ENCODE measurements at places on chromosomes 1 and 21.

DNA sequence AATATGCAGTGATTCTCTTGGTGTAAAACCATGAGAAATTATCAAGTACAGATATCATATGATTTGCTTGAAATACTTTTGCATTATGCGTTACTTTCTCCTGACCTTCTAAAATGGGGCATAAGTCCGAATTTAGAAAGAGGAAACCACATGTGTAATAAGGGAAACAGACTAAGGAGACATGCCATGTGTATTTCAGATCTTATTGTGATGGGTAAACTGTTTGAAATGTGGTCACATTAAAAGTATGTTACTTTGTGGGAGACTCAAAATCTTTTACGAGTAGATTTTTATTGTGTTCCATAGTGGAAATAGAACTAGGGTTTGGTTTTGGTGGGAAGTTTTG lies 173.0 kb downstream of the NFIA start:
- DNase-seq: no peak

- DNase-seq: no peak
Observed at GRCh38 chr21:33189824-33190223, 39.9 kb upstream of the IFNAR2 start.

DNA sequence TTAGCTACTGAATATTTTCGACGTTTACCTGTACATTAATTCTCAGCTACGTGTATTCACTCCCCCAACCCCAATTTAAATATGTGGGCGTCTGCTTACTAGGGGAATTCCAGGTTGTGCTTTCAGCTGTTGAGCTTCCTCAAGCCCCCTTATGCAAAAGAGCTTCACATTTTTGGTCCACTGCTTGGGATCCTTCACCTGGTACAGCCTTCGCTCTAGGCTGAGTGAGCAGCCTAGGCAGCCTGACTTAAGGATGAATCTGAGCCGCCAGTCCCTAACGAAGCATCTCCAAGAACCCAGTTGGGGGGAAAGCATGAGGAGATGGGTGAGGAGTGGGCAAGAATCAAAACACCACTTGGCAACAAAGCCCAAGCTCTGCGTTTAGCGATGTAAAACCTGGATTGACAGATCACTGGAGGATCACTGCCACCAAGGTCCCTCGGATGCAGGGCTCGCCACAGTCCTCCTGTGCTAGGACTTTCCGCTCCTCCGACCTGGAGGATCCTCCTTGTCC lies 674 bp downstream of the BCL10 start:
- DNase-seq: no peak

DNA sequence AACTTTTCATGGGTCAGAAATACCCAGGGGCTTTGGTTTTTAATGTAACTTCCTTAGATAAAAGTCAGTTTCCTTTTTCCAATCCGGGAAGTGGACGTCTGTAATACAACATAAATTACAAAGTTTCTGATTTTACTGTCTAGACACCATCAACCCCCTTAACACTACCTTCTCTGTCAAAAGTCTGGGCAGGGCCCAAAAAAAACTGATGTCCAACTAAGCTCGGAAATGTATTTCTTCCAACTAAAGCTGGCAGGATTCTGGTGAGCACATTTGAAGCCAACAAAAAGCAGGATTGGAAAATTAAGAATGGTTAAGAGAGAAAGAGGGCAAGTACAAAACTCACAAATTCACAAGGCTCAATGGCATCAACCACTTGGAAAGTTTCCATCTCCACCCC lies 24.3 kb downstream of the DDAH1 start:
- no peak for DNase-seq

DNA sequence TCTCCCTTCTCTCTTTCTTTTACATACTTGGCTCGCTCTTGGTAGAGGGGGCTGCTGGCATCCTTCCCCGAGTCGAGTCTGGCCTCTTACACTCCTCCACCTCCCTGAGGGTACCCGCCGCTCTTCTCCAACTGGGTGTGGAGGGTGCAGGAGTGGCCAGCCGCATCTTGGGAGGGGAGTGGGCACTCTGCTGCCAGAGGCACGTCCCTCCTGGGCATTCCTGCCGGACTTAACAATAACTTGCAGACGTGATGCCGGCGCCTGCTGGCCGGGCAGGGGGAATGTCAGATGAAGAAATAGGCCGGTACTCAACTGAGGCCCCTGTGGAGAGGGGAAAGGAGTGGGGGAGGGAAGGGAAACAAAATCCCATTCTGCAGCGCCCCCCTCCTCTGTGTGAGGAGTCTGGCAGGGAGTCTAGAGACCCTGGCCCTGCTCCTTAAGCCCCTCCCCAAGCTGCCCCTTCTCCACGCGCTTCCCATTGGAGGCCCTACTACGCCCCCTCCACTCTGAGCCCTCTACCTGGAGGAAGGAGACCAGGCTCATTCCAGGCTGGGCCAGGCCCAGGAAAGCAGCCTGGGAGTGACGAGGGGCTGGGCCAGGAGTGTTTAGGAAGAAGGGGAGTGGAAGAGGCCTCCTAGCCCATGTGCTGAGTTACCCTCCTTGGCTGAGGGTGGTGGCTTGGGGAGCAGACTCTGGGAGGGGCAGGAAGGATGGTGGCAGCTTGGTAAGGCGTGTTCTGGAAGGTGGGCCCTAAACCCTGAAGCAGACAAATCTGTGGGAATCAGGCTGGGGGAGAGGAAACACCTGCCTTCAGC lies 1.8 kb downstream of the ATP2B4 start:
- no peak for DNase-seq

DNA sequence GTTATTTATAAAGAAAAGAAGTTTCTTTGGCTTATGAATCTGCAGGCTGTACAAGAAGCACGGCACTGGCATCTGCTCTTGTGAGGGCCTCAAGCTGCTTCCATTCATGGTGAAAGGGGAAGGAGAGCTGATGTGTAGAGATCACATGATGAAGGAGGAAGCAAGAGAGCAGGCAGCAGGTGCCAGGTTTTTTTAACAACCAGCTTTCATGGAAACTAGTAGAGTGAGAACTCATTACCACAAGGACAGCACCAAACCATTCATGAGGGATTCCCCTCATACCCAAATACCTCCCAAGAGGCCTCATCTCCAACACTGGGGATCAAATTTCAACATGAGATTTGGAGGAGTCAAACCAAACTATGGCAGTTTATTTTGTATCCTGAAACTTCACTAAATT lies 85.8 kb upstream of the CAMK1G start:
- DNase-seq: no peak

GRCh38 chr1:156692925-156693847 lies 12.2 kb downstream of the CRABP2 start:
- DNase-seq: no peak

DNA sequence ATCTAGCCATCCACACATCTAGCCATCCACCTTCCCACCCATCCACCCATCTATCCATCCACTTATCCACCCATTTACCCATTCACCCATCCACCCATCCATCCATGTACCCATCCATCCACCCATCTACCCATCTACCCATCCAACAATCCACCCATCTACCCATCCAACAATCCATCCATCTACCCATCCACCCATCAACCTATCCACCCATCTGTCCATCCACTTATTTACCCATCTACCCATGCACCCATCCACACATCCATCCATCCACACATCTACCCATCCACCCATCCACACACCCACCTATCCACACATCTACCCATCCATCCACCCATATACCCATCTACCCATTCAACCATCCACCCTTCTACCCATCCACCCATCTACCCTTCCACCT lies 238.4 kb downstream of the DYRK1A start:
- DNase-seq: no peak

GRCh38 chr1:201391651-201392511 lies 7.2 kb downstream of the LAD1 start:
- no peak for DNase-seq

- no peak for DNase-seq
Observed at GRCh38 chr1:80656014-80656636, 1144.6 kb upstream of the ADGRL2 start.

GRCh38 chr1:247110627-247111258 lies 6.6 kb upstream of the ZNF669 start:
- DNase-seq: no peak

DNA sequence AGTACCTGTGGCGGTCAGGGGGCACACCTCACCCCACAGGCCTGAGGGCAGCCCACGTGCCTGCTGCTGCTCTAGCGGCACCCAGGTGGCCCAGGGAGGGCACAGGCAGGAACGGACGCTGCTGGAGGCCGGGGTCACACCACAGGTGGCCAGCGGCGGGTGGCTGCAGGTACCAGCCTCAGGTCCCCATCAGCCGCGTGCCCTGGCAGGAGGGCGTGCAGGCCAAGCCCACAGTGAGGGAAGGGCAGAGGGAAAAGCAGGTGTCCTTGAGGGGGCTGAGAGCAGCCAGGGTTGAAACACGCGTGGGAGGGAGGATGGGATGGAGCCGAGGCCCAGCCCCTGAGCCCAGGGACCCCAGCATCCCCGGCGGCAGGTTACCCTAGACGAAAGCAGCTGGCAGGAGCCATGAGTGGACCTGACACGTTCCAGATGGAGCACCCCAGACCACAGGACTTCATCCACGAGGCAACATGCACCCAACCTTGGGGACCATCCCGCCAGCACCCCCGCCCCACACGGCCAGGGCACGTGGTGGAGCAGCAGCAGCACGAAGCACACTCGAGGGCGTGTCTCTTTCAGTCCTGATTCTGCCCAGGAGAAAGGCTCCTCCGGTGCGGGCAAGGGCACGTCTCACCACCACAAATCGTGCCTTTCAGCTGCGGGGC lies 3.7 kb downstream of the SLC19A1 start:
- DNase-seq: no peak

DNA sequence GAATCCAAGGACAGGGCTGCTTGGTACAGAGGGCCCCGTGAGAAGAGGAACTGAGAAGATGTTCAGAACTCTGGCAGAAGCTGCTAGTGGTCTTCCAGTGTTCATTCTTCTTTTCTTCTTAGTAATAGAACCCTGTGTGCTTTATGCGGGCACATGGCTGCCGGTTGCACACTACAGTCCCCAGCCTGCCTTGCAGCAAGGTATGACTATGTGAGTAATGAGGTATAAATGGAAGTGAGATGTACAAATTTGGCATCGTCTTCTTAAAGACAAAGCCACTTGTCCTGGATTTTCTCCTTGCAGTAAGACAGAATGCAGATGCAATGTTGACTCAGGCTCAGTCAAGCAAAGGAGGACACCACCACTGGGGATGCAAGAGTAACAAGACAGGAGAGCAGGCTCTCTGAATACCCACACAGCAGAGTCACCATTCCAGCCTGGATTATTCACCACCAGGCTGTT lies 15.0 kb upstream of the ATP1B1 start:
- DNase-seq: no peak

GRCh38 chr1:36248250-36248894 lies 24.1 kb downstream of the THRAP3 start:
- no peak for DNase-seq

DNA sequence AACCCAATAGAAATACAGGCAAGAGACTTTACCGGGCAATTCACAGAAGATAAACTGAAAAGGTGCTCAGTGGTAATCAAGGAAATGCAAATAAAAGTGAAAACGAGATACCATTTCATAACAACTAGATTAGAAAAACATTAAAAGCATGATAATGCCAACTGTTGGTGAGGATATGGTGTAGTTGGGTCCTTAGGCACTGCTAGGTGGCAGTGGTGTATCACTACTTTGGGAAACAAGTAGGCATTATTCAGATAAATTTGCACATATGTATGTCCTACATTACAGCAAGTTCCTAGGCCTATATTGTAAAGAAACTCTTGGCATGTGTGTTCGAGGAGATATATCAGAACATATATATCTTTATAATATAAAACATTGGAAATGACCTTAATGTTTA lies 31.0 kb downstream of the AZIN2 start:
- no peak for DNase-seq

DNA sequence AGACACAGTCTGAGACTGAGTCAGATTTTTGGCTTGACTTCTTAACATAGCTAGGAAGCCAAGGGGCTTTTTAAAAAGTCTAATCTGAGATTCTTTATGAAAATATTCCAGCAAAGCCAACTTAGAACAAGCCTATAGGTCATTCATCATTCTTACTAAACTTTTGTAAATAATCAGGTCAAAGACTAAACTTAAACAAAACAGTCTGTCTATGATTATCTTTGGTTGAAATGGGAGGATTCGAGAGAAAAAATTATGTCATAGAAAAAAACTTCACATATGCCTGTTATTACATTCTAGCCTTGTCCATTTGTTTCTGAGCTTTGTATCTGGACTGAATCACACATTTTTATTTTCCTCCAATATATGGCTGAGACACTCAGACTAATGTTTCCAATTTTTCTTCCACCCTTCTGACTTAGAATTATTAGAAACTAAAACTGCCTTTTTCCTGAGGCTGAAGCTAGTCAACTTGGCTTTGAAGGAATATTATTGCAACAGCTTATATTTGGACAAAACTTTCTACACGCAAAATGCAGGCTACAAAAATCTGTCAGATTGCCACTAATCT lies 83.3 kb downstream of the ETS2 start:
- no peak for DNase-seq

DNA sequence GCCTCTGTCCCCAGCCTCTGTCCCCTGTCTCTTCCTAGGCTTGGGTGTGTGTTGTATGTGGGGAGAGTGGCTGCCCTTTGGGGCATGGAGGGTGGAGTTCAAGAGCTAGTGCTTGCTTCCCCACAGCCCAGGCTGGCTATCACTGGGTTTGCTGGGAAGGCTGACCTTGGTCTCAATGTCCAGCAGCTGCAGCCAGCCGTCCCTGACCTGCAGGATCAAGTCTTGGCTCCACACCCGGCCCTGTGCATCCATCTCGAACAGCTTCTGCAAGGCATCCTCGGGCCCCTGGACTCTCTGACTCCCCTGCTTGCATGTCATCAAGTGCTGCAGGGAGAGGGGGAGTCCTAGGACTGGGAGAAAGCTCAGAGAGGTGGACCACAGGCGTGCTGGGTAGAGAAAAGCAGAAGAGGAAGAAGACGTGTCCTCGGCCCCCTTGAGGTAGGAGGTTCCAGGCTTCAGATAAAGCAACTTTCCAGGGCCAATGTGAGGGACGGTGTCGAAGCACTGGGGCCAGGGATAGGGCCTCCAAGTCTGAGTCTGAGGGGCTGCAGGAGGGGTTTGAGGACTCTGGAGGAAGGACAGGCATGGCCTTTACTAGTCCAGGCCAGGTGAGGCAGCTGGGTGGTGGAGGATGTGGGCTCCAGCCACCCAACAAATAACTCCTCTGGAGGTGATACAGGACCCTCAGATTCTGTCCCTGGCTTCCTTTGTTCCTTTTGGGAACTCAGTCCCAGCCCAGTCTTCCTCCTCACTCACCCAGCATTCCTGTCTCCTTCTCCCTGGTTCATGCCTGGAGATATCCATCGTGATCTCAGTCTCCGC lies 4.0 kb downstream of the EPS8L3 start:
- DNase-seq: no peak

- no peak for DNase-seq
Observed at GRCh38 chr1:60431593-60431992, 358.0 kb upstream of the C1orf87 start.

GRCh38 chr1:245014247-245015029 lies 140.3 kb upstream of the KIF26B start:
- no peak for DNase-seq

GRCh38 chr1:29379443-29380073 lies 143.2 kb downstream of the PTPRU start:
- peak; percentile 32 for DNase-seq

- no peak for DNase-seq
Observed at GRCh38 chr21:24115141-24115540, 1492.1 kb downstream of the MRPL39 start.
